ENCODE measurements at places on chromosomes 1 and 21.

- no peak for DNase-seq
These were observed 1.4 kb downstream of the DUSP10 start for GRCh38 chr1:221740369-221740992.

- no peak for DNase-seq
These were observed 44.9 kb downstream of the LRRC8D start for GRCh38 chr1:89865498-89866382.

- DNase-seq = no peak
These were observed 233.1 kb downstream of the RERE start for GRCh38 chr1:8584316-8584715.

DNA sequence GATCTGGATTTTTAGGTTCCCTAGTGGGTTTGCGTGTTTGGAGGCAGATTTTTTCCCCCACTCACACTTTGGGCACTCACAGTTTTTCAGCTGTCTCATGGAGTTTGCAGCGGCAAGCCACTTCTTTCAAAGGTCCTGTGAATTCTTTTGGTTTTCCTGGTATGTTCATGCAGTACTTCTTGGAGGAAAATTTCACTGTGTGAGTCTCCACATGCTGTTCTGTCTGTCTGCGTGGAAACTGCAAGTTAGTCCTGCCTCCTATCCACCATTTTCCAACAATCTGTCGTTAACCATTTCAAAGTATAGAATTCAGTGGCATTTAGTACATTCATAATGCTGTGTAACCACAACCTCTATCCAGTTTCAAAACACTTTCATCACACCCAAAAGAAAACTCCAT is 793 bp upstream of the FMO1 start:
- DNase-seq = no peak

DNA sequence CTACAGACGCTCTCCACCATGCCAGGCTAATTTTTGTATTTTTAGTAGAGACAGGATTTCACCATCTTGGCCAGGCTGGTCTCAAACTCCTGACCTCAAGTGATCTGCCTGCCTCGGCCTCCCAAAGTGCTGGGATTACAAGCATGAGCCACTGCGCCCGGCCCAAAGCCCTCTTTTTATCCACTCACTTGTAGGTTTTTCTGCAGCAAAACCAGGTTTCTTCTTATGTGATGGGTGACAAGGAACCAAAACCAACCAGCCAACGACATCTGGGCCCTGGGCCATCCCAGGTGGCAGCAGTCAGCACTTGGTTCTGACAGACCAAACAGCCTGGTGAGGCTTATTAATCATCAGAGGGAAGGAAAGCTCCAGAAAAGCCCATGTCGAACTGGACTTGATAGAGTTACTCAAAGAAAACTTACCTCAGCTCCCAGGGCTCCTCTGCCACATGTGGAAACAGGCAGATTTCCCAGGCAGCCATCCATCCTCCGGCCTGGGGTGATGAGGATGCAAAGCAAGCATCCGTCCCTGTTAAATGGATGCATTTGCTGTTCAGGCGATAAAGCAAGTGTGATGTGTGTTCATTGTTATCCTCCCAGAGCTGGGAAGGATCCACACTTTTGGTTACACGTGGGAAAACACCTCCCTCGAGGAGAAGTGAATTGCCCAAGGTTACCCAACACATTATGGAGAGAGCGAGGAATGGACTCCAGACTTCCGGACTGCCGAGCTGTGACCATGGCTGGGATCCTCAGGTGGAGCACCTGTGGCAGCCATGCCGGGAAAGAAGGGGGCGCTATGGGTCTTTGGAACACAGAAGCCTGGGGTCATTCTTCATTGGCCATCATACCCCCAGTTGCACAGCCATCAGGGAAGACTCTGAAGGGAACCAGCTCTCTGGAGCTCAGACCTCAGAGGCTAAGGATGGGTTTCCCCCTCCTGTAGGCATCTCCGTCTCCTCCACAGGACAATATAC is 118.8 kb downstream of the HUNK start:
- no peak for DNase-seq

- DNase-seq = no peak
These were observed 2.3 kb upstream of the LYPLAL1 start for GRCh38 chr1:219171192-219171935.

- DNase-seq = no peak
These were observed 41.2 kb upstream of the RAB4A start for GRCh38 chr1:229229721-229230139.

DNA sequence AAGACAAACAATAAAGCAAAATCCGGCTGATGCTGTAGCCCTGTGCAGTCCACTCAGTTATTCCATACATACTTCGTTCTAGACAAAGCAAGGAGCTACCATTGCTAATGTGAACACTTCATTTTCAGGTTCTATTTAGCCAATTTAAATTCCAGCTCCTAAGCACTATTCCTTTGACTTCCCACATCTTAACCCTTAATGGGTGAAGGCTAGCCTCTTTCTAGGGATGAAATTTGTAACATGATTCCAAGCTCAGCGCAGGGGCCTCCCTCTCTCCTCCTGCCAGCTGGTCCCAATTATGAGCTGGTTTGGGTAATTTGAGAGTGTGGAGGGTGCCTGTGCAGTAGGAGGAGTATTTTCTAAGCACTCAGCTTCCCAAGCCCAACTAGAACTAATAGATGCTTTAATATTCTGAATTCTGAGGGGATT is 53.9 kb upstream of the PTGFRN start:
- no peak for DNase-seq

GRCh38 chr1:183609313-183609712 is 19.1 kb upstream of the NCF2 start:
- no peak for DNase-seq

- no peak for DNase-seq
These were observed 81.0 kb downstream of the PLPPR5 start for GRCh38 chr1:98923667-98924066.

GRCh38 chr1:203059485-203059884 is 26.3 kb downstream of the MYOG start:
- no peak for DNase-seq

- DNase-seq = no peak
These were observed 125.4 kb upstream of the VAMP3 start for GRCh38 chr1:7645751-7646048.

- no peak for DNase-seq
These were observed 27.1 kb downstream of the IPP start for GRCh38 chr1:45723248-45723930.

GRCh38 chr1:53046930-53047329 is 15.1 kb upstream of the PODN start:
- DNase-seq = peak; percentile 86

DNA sequence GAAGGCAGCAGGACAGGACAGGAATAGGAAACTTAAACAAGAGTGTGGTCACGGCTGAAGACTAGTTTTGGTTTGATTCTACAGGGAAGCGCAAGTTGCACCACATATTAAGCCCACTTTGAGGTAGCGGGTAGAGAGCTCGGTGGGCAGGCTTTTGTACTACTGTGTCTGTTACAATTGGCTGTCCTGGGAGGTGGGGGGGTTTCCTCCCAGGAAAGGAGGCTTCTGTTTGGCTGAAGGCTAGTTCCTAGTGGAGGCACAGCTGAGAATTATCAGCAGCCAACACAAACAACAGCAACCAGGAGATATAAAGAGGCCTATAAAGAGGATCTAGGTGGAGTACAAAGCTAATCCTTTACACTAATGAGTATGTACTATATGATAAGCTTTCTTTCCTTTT is 62.7 kb downstream of the ZNF648 start:
- no peak for DNase-seq

GRCh38 chr1:9121496-9122409 is 7.1 kb downstream of the GPR157 start:
- DNase-seq = no peak

- DNase-seq = no peak
These were observed 67.2 kb downstream of the SYDE2 start for GRCh38 chr1:85133565-85134159.

Measured in cerebellar nuclear complex (tissue), 1 donor.